ENCODE measurements at places on chromosomes 12 and 14.

GRCh38 chr12:115979351-115979750, 298.1 kb downstream of the MED13L start:
- DNase-seq = no peak

GRCh38 chr12:45259675-45260074, 43.8 kb downstream of the ANO6 start:
- no peak for DNase-seq

- no peak for DNase-seq
Observed at GRCh38 chr14:91284791-91285548, 40.5 kb upstream of the GPR68 start.

DNA sequence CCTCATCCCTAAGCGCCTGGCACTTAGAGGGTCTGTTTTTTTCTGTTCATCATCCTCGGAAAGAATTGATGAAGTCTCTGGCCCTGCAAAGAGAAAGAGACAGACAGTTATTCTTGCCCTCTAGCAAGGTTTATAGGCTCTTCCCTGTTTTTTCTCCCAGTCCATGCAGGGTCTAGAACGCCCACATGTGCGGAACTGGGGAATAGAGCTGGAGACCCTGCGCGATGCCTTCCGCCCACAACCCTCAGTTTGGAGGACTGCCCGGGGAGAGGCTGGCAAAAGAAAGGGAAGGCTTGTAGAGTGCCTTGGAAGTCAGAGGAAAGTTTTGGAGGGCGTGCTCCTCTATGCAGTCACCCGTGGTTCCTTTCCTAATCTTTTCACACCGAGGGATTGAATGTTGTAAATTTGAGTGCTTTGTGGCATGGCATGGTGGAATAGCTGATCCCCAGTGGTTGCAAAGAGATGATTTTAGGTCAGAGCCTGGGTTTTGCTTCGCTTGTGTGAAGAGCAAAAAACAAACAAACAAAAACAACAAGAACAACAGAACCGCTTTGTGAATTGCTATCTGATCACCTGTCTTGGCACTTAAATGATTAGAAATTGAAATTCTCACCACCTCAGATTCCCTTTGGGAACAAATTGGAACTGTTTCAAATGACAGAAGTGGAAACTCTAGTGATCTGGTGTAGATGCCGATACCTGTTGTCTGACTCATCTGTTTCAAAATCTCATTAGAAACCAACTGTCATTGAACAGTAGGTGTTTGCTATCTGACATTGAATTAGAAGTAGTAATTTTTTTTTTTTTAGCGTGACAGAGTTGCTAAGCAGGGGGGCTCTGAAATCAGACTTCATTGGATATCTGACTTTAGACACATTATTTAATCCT, 947 bp downstream of the GAS2L3 start:
- no peak for DNase-seq

DNA sequence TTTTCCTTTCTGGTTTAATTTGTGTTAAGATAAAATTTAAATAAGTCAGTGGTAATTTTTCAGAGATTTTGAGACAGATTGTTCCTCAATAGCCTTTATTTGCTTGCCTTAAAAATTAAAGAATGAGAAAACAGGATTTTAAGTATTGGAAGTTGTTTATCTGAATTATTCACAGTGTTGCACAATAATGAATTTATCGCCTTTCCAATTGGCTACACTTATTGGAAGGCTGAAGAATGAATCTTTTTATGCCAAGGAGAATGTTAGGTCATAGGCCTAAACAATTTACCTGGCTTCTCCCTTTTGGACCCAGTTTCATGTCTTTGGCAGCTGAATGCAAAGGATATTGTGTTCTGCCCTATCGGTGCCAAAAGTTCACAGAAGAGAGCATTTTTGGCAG, 250.2 kb downstream of the NPAS3 start:
- no peak for DNase-seq

GRCh38 chr12:103840462-103840875, 565 bp downstream of the NT5DC3 start:
- DNase-seq = no peak

GRCh38 chr12:6390084-6390799, 6.3 kb downstream of the LTBR start:
- DNase-seq = no peak

- no peak for DNase-seq
Observed at GRCh38 chr14:23057757-23058653, 685 bp upstream of the CDH24 start.

- DNase-seq = no peak
Observed at GRCh38 chr12:68451261-68452077, 119.3 kb upstream of the MDM1 start.

DNA sequence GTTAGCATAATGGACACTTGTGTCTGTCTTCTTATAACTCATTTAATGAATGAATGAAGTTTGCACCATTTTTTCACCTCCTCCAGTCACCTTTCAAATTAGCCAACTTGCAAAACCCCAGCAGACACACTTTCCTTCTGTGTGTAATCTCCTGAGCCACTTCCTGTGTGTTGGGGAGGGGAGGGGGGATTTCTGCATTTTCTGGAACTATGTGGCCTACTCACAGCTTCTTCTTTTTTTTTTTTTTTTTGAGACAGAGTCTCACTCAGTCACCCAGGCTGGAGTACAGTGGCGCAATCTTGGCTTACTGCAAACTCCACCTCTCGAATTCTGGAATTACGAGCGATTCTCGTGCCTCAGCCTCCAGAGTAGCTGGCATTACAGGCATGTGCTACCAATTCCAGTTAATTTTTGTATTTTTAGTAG, 4.1 kb upstream of the SERPINA1 start:
- DNase-seq = no peak

DNA sequence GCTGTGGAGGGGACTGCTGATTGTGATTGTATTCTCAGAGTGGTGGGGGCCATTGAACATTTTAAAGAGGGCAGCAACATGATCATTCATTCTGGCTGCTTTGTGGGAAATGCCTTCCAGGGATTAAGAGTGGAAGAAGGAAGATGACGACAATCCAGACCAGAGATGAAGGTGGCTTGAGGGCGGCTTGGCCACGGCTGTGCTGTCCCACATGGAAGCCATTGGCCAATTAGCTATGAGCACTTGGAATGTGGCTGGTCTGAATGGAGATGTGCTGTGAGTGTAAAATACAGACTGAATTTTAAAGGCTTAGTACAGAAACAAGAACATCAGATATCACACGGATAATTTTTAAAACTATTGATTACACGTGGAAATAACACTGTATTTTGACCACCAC, 19.2 kb upstream of the SLC10A1 start:
- DNase-seq = no peak

DNA sequence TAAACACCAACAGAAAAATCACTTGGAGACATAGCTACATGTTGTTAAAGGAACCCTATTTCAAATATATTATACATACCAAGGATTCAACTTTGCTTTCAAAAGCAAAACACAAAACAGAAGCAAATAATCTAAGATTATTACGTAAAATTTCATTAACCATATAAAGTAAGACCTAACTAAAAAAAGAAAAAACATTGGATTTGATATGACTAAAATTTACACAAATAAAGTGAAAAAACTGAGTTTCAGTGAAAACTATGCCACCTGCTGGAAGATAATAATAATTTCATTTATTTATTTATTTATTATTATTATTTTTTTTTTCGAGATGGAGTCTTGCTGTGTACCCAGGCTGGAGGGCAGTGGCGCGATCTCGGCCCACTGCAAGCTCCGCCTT, 45.2 kb downstream of the WDHD1 start:
- DNase-seq = no peak

GRCh38 chr12:19148860-19149259, 19.3 kb downstream of the PLEKHA5 start:
- DNase-seq = no peak

GRCh38 chr14:39712293-39712999, 280.2 kb upstream of the FBXO33 start:
- DNase-seq = no peak

- no peak for DNase-seq
Observed at GRCh38 chr12:40011775-40012129, 94.1 kb downstream of the SLC2A13 start.

DNA sequence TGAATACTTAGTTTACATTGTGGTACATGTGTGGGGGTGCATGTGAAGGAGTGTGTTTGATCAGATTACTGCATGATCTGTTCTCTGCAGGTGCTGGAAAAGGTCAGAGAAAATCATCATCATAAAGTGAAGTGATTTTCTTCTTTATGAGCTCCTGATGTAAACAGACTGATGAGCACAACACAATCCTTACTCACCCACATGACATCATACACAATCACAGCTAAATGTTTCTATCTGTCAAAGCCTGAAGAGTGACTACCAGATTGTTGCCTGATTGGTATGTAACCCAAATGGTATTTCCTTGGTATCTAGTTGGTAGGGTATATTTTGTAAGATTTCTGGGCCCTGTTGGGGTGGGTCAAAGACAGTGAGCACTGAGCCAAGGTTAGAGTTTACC, 270.8 kb downstream of the FOXG1 start:
- DNase-seq = no peak

- no peak for DNase-seq
Observed at GRCh38 chr12:46608431-46609272, 217.1 kb downstream of the SLC38A4 start.

GRCh38 chr14:68592948-68593556, 199.8 kb downstream of the ZFP36L1 start:
- no peak for DNase-seq

DNA sequence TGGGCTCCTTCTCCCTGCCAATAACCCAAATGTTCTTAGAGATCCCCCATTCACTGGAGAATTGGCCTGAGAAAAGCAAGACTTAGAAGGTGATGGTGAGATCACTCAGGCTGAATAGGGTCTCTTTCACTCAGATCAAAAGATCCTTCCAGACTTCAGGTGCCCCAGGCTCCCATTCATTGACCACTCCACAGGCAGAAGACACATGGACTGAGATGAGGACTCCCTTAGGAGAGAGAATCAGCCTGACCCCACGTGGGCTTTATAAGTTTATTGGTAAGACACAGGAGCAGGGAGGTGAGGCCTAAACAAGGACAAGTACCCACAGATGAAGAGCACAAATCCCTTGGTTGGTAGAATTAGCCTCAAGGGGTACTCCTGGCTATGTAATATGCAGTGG, 6.1 kb upstream of the KRT72 start:
- DNase-seq = no peak

- no peak for DNase-seq
Observed at GRCh38 chr14:21494902-21495762, 16.0 kb downstream of the METTL3 start.

Measured in NCI-H1694 (cell line).